ENCODE measurements at places on chromosomes 7 and 10.

DNA sequence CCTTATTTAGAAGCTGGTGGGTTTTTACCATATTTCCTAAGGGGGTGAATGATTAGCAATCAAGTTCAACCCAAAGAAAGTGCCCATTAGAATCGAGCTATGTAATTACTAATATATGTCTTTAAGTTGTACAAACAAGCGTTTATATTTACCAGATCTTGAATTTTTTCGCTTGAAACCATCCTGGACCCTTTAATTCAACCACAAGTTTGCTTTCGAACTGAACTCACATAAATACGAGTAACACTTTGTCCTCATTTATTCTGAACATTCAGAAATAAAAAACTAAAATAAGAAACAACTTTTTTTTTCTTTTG lies 1.5 kb downstream of the SRI start:
- DNase-seq = no peak

- DNase-seq = no peak
Observed at GRCh38 chr7:38671911-38672905, 41.0 kb upstream of the AMPH start.

GRCh38 chr10:61283066-61283465 lies 170.1 kb downstream of the TMEM26 start:
- DNase-seq = no peak

GRCh38 chr7:142542942-142543341 lies 206.3 kb upstream of the PRSS1 start:
- DNase-seq = no peak

- DNase-seq = no peak
Observed at GRCh38 chr10:62851442-62851841, 35.3 kb upstream of the EGR2 start.

DNA sequence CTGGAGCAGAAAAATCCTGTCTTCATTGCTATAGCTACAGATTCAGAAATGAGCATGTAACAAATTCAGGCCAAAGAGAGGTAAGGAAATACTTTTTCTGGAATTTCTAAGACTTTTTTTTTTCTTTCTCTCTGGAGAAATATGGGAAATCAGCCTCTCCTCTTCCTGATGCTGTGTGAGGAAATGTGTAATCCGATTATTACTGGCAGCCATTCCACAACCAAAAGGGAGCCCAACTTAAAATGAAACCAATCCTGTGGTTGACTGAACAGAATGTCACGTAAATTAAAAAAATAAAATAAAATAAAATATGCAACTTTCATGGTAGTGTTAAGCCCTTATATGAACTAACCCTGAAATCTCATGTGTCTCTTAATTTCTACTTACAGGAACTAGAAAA lies 10.7 kb upstream of the POT1 start:
- no peak for DNase-seq

GRCh38 chr7:21191321-21192073 lies 236.4 kb upstream of the SP4 start:
- no peak for DNase-seq

- no peak for DNase-seq
Observed at GRCh38 chr7:45404622-45405021, 169.5 kb upstream of the ADCY1 start.

GRCh38 chr7:44987996-44988395 lies 9.2 kb upstream of the MYO1G start:
- DNase-seq = no peak

GRCh38 chr10:77428691-77429395 lies 208.8 kb downstream of the KCNMA1 start:
- DNase-seq = no peak

- no peak for DNase-seq
Observed at GRCh38 chr10:24645784-24646183, 77.9 kb downstream of the ARHGAP21 start.

DNA sequence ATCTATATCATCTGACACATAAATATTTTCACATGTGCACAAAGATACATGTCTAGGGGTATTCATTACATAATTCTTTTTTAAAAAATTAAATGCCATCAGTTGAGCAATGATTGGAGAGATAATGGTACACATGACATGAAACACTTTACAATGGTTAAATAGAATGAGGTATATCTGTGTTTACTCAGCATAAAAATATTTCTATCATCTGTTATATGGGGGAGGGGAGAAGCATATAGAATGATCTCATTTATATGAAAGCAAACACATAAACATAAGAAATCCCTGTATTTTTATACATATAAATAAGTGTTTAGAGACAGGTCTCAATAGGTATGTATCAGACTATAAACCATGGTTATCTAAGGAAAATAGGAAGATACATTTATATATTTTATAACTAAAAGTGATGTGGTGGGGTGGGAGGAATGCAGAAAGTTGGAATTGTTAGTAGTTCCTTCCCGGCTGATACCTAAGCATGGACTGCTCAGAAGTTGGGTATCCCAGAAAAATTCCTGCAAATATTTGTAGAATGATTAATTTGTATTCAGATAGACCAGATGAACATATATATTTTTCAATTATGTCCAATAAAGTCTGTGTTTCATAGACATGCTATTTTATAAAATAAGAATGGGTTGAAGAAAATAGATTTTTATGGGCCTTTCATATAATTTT lies 75.1 kb downstream of the SHOC2 start:
- DNase-seq = no peak

GRCh38 chr7:46530081-46530750 lies 609.1 kb upstream of the IGFBP3 start:
- no peak for DNase-seq

- no peak for DNase-seq
Observed at GRCh38 chr10:102538811-102539210, 35.0 kb downstream of the SUFU start.

DNA sequence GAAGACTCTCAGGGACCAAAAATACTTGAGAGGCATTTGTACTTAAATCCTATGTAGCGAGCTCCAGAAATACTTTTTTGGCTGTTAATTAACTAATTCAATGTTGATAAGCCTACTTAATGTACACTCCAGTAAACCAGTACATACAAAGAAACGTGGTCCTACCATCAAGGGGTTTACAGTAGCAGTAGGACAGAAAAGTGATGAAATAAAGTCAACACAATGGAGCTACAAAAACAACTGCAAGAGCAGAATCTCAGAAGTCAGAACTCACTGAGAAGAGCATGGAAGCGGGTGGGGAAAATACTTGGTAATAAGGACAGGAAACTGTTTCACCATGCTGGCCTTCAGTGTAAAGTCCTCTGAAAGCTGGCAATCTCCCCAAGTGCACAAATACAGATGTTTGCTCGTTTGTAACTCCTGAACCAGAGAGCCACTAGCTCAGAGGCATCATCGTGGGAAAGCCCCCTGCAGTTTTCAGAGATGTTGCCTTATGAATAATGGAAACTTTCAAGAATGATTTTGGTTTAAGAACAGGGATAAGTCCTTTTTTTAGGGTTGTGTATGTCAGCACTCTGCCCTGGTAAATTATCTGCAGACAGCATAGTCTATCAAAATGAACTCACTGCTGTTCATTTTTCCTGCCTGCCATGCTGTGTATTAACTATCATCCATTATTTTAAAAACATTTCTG lies 233.2 kb downstream of the SORCS1 start:
- DNase-seq = no peak

- DNase-seq = no peak
Observed at GRCh38 chr10:17647326-17647725, 3.4 kb downstream of the STAM start.

DNA sequence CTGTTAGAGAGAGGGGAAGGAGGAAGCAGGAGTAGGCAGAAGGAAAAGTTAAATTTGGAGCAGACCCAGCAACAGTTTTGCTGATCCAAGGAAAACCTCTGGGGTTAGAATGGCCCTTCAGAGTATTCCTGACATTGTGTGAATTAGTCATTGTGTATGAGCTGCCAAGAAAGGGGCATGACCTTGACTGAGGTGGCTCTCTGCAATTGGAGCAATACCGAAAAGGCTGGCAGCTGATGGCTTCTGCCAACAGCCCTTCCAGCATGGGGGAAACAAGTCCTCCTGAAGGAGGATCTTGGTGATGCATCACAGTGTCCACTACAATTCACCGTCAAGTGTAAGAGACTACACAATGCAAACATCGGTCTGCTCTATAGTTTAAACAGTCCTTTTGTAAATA lies 20.6 kb upstream of the WASL start:
- DNase-seq = no peak

DNA sequence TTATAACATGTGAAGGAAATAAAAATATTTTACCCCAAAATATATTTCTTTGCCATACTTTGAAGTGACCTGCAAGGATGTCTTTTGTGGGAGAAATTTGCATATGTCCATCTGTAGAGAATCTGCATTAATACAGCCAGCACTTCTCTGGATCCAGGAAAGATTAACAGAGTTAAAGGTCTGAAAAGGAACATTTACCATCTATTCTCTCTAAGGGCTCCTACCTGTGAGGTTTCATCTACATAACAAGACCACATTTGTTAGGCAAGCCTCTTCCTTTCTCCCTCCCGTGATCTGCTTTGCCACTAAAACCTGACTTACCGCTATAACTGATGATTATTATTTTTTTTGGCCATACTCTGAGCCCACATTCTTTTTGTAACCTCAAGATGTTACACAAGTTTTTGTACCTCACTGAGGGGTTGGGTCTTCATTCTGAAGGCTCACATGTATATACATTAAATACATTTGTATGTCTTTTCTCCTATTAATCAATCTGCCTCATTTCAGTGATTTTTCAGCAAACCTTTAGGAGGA lies 129.4 kb downstream of the AKR1D1 start:
- no peak for DNase-seq

- DNase-seq = no peak
Observed at GRCh38 chr10:104209575-104210198, 22.5 kb downstream of the CFAP43 start.

DNA sequence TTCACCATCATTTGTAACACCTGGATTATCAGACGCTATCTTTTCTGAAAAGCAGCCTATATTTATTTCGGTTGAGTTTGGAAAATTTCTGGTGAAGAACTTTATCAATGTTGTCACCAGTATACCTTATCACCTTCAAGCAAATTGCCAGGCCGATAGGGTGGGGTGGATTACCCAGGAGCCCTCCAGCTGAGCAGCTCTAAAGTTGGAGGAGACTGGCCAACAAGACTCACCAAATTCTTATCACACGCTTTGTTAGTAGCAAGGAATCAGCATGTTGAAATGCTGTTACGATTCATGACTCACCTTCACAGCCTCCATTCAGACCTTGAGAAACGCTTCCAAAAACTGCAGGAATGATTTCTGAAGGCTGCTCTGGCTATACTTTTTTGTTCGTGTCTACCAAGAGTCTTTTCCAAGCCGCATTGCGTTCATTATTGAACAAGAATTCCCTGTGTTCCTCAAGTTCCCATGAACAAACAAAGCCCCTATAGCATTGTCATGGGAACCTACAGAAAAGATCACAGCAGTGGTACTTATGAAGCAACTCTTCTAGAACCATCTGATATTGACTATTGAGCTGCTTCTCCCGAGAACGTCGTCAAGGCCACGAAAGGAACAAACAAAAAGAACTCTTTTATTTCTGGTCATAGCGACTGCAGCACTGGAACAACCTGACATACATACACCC lies 291.4 kb downstream of the SFMBT2 start:
- no peak for DNase-seq

DNA sequence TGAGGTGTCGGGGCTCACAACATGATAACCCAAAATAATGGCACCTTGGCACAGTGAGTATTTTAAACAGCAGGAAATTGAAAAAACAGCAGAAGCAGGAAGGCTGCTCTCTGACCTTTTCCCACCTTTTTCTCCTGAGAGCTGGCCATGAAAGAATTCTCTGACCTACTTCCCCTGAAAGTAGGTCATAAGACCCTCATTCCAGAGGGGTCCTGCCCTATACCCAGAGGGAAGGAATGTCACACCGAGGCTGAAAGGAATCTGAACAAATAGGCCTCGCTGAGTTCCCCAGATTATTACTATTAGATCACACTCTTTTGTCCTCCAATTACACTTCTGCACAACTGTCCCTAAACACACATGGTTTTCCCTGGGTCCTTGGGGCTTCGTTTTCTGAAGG lies 18.8 kb downstream of the CPVL start:
- DNase-seq = no peak

GRCh38 chr10:63434866-63435854 lies 30.6 kb downstream of the JMJD1C start:
- no peak for DNase-seq

- no peak for DNase-seq
Observed at GRCh38 chr7:75915416-75916156, 631 bp downstream of the POR start.

GRCh38 chr7:78760620-78761355 lies 692.7 kb downstream of the MAGI2 start:
- no peak for DNase-seq

- no peak for DNase-seq
Observed at GRCh38 chr10:126185676-126186447, 202.4 kb downstream of the ADAM12 start.

DNA sequence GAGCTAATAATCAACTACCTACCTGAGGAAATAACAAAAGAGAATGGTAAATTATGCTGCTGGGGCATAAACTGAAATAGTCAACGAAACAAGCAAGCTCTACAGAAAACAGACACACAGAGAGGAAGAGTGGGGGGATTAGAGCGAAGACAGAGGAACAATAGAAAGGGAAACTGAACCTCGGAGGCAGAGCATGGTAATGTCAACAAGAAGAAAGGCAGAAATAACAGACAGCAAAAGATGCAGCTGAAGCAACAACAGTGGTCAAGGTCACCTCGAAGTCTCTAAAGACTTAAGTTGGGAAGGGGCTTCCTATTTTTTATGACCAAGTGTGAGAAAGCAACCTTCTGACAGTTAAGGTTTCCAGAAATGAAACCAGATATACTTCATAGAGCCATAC lies 177.0 kb downstream of the ZNF438 start:
- DNase-seq = no peak

DNA sequence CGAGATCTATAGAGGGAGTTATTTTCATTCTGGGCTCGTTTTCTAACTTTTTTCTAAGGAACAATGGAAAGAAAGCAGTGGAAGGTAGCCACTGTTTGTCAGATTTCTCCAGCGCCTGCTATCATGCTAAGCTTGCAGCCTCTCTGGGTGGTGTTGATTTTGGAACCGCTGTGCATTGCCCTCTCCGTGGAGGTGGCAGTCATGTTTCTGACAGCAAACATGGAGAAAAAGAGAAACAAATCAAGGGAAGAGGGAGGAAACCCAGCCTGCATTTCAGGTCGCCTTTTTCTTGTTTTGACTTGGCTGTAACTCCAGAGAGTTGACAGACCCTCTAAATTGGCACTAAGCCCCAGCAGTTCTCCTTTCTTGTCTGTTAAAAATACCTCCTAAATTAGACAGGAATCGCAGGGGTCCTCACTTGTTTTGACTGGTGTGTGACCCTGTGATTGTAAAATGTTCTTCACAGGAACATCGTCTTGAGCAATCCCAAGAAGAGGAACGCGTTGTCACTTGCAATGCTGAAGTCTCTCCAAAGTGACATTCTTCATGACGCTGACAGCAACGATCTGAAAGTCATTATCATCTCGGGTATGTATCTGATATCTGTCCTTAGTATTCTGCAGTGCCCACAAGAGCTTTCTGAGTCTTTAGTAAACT lies 4.8 kb downstream of the ECHDC3 start:
- no peak for DNase-seq

GRCh38 chr10:60428387-60428737 lies 38.7 kb upstream of the ANK3 start:
- DNase-seq = no peak
